HT1080 (cell line): ENCODE measurements at places on chromosomes 2 and 18. TPM values are rescaled to one million over a fixed set of nuclear protein-coding genes. Genes with fewer than 3 reads are reported as not detected.

CD28 gene
- 0.03 TPM in 1 of 2 replicates, not detected in the other for total RNA-seq

DNA sequence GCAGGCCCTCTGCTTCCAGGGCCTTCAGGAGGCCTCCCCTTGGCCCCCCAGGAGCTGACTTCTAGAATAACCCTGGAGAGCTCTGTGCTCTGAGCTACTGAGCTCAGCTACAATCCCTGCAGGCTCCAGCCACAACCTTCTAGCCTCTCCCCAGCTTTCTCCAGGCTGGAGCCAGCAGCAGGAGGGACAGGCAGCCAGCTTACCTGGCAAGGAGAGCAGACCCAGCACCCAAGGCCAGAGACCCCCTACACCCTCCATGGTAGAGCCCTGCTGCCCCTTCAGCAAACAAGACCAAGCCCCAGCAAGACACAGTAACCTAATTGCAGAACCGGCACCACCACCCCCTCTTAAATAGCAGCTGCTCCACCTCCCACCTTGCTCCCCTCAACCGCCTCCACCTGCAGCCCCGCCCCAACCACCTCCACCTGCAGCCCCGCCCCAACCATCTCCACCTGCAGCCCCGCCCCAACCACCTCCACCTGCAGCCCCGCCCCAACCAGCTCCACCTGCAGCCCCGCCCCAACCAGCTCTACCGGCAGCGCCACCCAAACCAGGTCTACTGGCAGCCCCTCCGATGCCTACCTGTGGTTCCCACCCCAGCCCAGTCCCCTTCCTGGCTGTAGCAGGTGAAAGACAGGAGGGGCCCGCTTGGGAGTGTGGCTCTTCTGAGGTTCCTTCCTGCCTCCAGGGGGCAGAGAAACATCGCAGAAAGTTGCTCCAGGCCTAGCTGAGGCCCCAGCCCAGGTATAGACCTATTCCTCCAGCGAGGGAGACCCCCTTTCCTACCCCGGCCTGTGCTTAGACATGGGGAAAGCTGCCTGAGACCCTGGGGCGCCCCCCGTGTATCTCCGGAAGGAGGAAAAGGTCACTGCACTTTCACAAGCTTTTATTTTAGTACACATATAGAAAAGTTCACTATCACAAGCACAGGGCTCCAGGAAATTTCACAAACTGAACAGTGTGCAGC, at the start of gene ASTL:
Gene ASTL, minus strand, starts transcription at position 324 of the 967 bp plus-strand sequence. Its CDS starts 66 bp downstream, at position 258.
- DNase-seq: no peak

DNA sequence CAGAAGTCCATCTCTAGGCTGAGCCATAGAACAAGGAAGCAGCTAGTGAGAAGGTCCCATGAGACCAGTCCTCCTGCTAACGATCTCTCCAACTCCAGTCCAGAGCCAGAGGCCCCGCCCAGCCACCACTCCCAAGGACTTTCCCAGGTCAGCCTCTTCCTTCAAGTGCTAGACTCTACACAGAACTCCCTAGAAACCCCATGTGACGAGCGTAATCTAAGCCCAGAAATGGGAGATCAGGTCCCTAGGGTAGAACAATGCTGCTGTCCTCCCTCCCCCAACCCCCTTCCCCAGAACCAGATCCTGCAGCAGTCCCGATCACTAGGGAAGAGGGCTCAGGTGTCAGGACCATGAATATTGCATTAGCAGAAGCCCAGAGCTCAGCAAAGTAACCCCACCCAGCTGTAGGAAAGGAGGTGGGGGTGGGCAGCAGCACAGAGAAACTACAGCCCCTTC, 6.9 kb downstream of the DCTN1 start:
- DNase-seq: no peak

CCDC74B gene
- 0.85 and 1.2 TPM in 2 replicates for total RNA-seq

- DNase-seq: no peak
Measured at GRCh38 chr18:45760462-45761036, 36.6 kb downstream of the SLC14A1 start.
